GM18507 (cell line): ENCODE measurements at places on chromosomes 11 and 22.

GRCh38 chr11:2779981-2780849, 80.4 kb upstream of the KCNQ1OT1 start:
- no peak for DNase-seq

DNA sequence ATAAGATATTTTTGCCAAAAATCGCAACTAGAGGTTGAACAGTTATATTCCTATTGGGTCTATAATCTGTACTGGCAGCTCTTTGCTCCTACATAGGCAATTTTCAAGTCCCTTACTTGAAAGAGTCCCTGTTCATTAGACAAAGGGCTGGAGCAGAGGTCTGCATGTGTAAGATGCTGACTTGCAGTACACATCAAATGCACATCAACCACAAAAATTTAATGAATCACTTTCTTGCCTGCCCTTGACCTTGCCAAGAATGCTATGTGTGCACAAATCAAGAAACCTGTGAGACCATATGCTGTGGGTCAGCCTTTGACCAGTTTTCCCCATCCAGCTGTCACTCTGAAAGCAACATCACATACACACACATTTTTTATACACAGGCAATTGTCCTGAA, 661.5 kb downstream of the LRRC4C start:
- no peak for DNase-seq

DNA sequence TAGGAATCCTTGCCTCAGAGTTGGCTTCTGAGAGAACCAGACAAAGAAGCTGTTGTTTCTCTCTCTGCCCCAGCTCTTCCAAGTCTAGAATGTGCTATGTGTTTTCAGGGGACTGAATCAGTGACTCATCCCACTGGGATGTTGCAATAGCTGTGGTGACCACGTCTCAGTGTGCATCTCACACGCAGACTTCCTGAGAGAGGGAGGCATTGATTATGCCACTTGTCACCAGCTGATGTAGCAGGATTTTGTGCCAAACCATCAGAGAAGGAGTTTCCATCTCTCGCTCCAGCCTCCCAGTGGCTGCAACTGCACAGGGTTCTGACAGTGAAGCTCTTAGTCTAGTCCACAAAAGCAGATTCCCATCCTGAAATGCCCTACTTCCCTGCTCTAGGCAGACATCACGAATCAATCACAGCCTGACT, 455.8 kb downstream of the MIAT start:
- no peak for DNase-seq

DNA sequence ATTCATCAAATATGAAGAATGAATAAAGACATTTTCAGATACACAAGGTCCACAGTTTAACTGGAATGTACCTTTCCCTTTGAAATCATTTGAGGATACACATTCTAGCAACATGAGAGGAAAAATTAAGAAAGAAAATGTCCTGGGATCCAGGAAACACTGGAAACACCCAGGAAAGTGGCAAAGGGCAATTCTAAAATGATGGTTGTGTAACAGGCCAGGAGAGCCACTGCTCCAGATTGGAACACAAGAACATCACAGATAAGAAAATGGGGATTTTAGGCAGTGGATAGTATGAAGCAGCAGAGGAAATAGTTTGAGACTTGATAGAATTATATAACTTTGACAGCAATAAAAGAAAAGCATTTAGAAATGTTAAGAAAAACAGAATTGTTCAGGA, 56.1 kb upstream of the GRIK4 start:
- no peak for DNase-seq

GRCh38 chr11:68932358-68932757, 28.7 kb downstream of the IGHMBP2 start:
- DNase-seq = no peak

- no peak for DNase-seq
Measured at GRCh38 chr11:119691020-119691666, 37.9 kb downstream of the NECTIN1 start.

GRCh38 chr11:110710628-110711381, 1.4 kb downstream of the ARHGAP20 start:
- DNase-seq = no peak

- no peak for DNase-seq
Measured at GRCh38 chr11:103906291-103906867, 130.1 kb upstream of the DDI1 start.
